Activated CD4-positive, alpha-beta T cell treated with anti-CD3 and anti-CD28 coated beads for 36 hours (primary cell): ENCODE measurements at places on chromosomes 13 and 19. TPM values are rescaled to one million over a fixed set of nuclear protein-coding genes. Genes with fewer than 3 reads are reported as not detected.

Gene C2CD4C
- 0.11 TPM for total RNA-seq

Gene MTUS2
- 0.05 TPM for total RNA-seq

Gene IGLON5
- 0.28 TPM for total RNA-seq

Gene NLRP5
- total RNA-seq, result not detected

Gene PBX4
- total RNA-seq, result 21.2 TPM
